ENCODE measurements at places on chromosomes 16 and 17. TPM values are rescaled to one million over a fixed set of nuclear protein-coding genes. Genes with fewer than 3 reads are reported as not detected.
A peak's percentile ranks its signal among the peaks of the same experiment; 100 is the strongest.

DNA sequence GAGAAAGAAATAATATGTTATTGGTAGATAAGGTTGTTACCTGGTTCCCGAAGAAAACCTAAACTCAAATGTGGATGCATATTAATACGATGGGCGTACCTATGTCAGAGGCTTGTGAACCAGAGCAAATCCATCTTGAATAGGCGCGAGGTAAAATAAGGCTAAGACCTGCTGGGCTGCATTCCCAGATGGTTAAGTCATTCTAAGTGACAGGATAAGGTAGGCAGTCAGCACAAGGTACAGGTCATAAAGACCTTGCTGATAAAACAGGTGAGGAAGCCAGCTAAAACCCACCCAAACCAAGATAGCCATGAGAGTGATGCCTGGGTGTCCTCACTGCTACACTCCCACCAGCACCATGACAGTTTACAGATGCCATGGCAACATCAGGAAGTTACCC, 1400.1 kb downstream of the CDH8 start:
- peak; percentile 73 for DNase-seq

GRCh38 chr17:41343029-41343428, 7.6 kb downstream of the KRT33A start:
- no peak for DNase-seq

- no peak for DNase-seq
Measured at GRCh38 chr16:12531937-12532336, 271.8 kb downstream of the CPPED1 start.

DNA sequence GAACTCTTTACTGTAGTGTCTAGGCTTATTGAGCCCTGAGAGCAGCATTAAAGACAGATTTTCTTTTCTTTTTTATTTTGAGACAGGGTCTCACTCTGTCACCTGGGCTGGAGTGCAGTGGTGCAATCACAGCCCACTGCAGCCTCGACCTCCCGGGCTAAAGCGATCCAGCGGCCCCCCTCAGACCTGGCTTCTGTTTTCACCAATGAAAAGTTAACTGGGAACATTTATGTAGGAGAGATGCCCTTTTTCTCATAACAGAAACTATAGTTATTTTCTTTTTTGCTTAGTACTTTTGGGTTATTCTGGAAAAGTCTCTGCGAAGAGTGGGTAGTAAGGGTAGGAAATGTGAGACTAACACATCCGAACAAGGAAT, 1.5 kb downstream of the MAP1LC3B start:
- no peak for DNase-seq

DNA sequence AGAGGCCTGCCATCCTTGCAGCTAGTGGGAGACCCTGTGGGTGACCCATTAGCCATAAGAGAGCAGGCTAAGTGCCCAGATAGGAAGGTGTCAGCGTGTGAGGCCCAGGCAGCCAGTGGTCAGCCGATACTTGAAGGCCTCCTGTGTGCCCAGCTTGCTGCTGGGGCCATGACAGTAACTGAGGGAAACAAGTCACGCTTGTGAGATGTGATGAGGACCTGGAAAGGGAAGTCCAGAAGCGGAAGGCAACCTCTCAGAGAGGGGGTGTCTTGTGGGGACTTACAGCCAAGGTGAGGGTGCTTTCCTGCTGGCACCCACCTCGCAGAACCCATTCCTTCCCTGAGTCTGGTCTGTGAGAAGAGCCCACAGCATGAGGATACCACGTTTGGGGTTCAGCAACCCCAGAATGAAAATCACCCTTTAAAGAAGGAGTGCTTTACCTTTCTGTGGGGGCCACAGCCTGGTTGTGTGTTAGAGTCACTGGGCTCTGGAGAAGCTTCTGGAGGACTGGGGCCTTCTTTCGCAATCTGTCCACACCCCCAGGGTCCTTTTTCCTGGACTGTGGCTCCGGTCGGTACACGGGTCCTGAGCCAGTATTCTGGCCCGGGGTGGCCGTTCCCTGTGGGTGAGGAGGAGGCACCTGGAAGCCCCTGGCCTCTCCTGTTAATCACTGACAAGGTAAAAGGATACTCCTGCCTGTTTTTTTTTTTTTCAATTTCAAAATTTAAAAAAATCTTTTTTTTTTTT, 53.9 kb downstream of the PLCG2 start:
- no peak for DNase-seq

DNA sequence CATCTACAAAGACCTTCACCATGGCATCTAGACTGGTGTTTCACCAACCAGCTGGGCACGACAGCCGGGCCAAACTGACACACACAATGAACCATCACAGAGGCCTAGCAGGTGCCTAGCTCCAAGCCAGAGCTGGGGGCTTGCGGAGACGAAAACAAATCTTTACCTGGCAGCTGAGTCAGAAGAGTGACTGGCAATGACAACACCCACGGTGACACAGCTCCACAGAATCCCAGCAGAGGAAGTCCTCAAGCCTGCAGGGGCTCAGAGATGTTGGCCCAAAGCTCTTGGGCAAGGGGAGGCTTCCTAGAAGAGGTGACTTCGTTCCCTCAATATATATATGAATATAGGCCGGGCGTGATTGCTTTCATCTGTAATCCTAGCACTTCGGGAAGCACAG, 5.1 kb downstream of the MMP25 start:
- DNase-seq = no peak

CA7 gene
- total RNA-seq = 0.68 TPM

ADAD2 gene
- total RNA-seq = not detected

DNA sequence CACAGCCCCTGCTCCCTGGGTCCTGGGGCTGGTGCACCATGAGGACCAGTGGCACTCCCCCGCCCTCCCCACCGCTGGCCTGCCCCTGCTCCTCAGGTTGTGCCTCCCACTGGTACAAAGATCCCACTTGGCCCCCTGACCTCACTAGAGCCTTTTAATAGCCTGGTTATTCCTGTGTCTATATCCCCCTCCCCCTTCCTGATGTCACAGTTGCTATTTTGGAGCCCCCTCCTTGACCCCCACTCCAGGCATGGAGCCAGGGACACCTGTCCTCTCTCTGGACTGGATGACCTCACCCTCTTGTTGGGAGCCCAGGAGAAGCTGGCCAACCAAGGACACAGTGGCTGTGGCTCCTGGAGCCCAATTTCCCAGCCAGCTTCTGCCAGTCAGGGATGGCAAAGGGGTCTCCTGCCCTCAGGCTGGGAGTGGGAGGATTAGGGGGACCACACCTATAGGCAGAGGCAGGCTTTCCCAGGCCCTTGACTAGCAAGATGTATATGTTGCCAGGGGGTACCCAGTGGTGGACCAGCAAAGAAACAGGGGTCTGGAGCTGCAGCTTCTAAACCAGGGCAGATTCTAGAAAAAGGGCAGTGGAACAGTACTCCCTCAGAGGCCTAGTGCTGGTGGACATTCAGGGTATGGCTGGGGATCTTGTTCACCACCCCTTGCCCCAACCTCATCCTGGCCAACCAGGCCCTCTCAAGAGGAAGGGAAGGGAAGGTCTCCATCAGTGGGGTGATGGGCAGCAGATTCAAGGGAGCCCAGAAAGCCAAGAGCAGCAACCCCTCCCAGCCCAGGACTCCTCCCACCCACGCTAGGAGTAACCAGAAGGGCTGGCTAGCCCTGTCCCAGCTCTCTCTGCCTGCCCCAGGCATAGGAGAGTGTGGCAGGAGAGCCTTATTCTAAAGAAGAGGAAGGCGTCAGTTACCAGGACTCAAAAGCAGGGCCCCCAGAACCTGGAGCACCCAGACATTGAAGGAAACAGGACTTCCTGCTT, 10.9 kb downstream of the HDAC5 start:
- no peak for DNase-seq

DNA sequence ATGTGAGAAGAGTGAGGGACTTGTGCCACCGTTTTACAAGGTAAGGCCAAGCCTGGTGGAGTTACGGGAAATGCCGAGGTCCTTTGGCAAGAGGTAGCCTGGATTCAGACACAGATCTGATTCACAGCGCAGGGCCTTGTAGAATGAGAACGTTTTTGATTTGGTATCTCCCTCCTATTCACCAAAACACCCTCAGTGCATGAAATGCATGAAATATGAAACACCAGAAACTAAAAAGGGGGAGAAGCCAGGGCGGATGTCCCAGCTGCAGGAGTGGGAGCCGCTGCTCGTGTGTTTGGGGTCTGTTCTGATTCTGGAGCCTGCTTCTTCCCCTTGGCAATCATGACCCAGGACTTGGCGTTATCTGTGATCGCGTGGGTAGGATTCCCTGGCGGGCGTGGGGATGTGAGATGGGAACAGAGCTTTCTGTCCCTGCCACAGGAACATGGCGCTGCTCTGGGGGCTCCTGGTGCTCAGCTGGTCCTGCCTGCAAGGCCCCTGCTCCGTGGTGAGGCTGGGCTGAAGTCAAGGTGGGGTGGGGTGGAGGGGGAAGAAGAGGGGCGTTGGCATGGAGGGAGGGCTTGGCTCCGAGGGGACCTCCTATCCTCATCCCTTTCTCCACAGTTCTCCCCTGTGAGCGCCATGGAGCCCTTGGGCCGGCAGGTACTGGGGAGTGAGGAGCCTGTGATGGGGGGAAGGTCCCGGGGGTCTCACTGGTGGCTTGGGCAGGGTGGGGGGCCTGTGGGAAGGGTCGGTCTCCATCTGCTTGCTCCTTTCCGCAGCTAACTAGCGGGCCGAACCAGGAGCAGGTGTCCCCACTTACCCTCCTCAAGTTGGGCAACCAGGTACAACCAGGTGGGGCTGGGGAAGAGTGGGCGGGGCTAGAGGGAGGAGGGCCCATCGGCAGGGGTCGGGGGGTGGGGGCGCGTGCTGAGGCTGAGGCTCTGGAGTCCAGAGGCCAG, 2.2 kb downstream of the SERPINF2 start:
- no peak for DNase-seq

DNA sequence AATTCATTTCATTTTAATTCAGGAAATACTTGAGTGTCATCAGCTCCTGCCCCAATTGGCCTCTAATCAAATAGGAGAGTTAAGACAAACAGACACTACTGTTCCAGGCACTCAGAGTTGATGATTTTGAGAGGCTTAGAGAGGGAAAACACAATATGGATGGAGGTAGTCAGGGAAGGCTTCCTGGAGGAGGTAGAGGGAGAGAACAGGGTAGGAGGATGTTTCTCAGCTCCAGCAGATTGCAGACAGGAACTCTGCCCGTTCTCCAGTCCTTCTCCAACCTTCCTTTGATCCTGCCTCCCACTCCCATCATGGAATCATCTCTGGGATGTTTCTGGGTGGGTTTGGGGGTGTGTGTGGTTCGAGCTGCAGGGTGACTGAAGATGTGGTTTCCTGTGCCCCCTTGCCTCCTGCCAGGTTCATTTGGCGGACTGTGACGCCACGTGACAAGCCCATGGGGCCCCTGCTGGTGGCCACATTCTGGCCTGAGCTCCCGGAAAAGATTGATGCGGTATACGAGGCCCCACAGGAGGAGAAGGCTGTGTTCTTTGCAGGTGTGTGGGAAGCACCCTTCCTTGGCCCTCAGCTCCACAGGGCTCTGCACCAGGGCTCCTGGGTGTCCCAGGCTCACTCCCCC, 12.2 kb upstream of the LPCAT2 start:
- DNase-seq = no peak

DNA sequence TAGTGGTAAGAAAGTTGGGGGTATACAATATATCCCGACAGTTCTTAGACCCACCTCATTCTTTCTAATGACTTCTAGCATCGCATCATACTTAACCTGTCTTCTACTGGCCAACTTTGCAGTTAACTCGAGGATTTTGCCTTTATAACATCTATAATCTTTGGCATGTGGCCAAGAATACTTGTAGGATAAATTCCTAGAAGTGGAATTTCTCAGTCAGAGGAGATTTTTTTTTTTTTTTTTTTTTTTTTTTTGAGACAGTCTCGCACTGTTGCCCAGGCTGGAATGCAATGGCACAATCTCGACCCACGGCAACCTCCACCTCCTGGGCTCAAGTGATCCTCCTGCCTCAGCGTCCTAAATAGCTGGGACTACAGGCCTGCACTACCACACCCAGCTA, 253.5 kb downstream of the MRTFB start:
- no peak for DNase-seq

DNA sequence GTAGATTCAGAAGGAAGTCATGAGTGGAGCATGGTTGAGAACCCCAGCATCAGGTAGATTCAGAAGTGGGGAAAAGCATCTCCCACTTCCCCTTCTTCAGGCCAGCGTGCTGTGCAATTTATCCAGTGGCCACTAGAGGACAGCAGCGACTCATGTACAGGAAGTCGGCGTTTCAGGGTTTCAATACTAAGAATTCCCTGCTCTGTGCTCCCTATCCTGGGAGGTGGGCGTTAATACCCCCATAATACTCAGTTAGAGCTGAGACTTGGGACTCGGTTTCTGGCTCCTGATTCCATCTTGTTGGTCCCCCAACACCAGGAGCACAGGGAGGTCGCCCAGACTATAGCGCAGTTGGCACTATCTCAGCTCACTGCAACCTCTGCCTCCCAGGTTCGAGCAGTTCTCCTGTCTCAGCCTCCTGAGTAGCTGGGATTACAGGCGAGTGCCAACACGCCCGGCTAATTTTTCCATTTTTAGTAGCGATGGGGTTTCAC, 75.3 kb upstream of the AMZ2 start:
- peak; percentile 78 for DNase-seq

DNA sequence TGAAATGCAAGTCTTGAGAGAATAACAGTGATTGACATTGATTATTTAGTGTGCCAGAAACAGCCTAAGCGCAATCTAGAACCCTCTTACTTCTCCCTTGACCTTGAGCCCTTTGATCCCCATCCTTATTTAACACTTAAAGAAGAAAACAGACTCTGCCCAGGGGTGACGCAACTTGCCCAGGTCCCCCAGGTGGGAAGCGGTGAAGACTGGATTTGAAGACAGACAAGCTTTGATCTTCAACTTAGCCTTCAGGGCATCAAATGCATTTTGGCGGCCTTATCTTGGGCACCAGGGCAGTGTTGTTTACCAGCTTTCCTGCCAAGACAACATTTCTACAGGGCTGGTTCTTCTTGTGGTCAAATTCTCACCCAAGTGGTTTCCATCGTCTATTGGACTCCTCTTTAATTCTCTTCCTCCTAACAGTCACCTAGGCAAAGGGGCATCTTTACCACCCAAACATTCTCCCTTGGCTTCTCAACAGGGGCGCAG, 8.9 kb upstream of the CIITA start:
- DNase-seq = no peak

DNA sequence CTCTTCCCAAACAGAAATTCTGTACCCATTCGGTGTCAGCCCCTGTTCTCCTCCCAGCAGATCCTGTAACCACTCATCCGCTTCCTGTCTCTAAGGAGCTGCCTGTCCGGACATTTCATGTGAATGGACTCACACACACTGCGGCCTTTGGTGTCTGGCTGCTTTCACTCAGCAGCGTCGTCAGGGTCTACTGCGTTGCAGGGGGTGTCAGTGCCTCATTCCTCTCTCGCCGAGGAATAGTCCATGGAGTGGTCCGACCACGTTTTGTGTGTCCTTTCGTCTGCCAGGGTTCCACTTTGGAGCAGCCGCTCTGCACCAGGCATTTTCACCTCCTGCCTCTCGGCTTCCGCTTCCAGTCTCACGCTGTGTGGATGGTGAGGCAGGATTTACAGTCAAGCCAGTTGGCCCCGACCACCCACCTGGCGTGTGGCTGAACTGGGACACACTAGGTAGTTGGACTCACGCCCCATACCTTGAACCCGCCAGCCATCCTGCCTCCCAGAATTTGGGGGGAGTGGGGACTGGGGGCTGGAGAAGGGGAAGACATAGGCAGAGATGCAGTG, 188.2 kb upstream of the CIBAR2 start:
- no peak for DNase-seq

SLC6A4 gene
- total RNA-seq = 15.0 TPM

GFAP gene
- not detected for total RNA-seq

GDPD3 gene
- total RNA-seq = 5.8 TPM

Measured in Caco-2 (cell line).